ENCODE measurements at places on chromosomes 1 and 21. TPM values are rescaled to one million over a fixed set of nuclear protein-coding genes. Genes with fewer than 3 reads are reported as not detected.

- peak; percentile 75 for DNase-seq
Measured at GRCh38 chr1:10693497-10694273, 102.8 kb downstream of the CASZ1 start.

The CFHR2 gene
- not detected for total RNA-seq

DNA sequence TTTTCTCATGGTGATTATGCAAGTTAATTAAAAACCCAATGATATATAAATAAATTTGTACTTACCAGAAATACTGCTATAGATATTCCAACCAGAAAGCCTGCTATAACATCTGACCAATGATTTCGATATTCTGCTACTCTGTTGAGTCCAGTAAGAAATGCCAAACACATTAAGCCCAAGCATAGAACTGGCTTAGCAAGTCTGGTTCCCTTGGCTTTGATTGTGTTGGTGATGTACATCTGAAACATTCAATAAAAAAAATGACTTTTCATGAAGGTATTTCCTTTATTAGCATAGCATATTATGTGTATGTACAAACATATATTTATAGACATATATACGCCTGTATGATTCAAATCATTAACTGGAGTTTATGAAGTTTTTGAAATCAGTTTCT, 82.8 kb downstream of the PLPPR5 start:
- DNase-seq, result no peak

The AMY1B gene
- not detected for total RNA-seq

DNA sequence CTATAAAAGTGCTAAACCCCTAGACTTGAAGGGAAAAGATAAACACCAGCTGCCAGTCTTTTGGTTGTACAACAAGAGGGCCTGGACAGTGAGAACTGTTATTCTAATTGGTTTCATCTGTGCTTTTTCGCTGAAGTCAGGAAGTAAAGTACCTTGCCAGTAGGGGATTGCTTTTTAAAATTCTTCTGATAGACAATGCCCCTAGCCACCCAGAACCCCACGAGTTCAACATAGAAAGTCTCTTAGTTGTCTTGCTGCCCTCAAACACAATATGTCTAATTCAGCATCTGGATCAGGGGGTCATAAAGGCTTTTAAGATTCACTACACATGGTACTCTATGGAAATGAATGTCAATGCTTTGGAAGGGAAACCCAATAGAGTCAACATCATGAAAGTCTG, 289.2 kb downstream of the TBX15 start:
- no peak for DNase-seq

The CD5L gene
- total RNA-seq, result 1.8 TPM

DNA sequence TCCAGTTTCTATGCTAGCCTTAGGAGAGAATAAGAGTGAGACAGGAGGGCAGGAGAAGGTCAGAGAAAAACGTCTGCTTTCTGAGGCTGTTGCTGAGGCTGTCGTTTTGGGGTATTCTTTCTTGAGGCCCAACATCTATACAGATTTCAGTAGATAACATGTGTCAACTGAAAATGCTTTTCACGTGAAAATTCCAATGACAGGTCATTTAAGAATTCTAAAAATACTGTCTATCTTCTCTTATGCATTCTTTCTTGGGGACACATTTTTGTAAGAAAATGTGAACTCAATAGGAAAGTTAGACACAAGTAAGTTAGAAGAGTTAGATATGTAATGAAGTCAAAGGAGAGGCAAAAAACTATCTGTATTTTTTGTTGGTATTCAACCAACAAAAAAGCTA, 150.8 kb downstream of the TGFB2 start:
- DNase-seq, result no peak

The MAGOH gene
- 4.0 TPM for total RNA-seq

- DNase-seq, result no peak
Measured at GRCh38 chr1:167419245-167419644, 99.1 kb downstream of the CD247 start.

The IVL gene
- total RNA-seq, result not detected

- peak; percentile 78 for DNase-seq
Measured at GRCh38 chr1:239308701-239309333, 77.6 kb upstream of the CHRM3 start.

DNA sequence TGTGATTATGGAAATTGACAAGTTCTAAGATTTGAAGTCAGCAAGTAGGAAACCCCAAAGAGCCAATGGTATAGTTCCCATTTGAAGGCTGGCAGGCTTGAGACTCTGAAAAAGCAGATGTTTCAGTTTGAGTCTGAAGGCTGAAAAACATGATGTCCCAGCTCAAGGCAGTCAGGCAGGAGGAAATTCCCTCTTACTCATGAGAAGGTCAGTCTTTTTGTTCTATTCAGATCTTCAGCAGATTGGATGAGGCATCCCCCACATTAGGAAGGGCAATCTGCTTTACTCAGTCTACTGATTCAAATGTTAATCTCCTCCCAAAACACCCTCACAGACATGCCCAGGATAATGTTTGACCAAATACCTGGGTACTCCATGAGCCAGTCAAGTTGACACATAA, 372.5 kb upstream of the ST6GALNAC5 start:
- no peak for DNase-seq

The CCDC185 gene
- not detected for total RNA-seq

GRCh38 chr1:45723248-45723930, 27.1 kb downstream of the IPP start:
- no peak for DNase-seq

Data from stomach (tissue), 19 donors.